Activated naive CD4-positive, alpha-beta T cell treated with anti-CD3 and anti-CD28 coated beads for 36 hours (primary cell): ENCODE measurements at places on chromosomes 2 and 18. TPM values are rescaled to one million over a fixed set of nuclear protein-coding genes. Genes with fewer than 3 reads are reported as not detected.

- H3K36me3 ChIP-seq, result no peaks in the 10 kb centered on the region
- no peaks in the 10 kb centered on the region for H3K27me3 ChIP-seq
- H3K4me1 ChIP-seq, result no peaks in the 10 kb centered on the region
- no peak for DNase-seq
- H3K4me3 ChIP-seq, result no peak overlapping the region
Measured at GRCh38 chr18:29418136-29418535, 1241.2 kb upstream of the CDH2 start.

- H3K27me3 ChIP-seq, result no peaks in the 10 kb centered on the region
- no peaks in the 10 kb centered on the region for H3K4me1 ChIP-seq
- no peak for DNase-seq
- no peak overlapping the region for H3K4me3 ChIP-seq
Measured at GRCh38 chr18:59606193-59607077, 90.8 kb downstream of the CCBE1 start.

GRCh38 chr2:45134726-45135125 is 125.5 kb upstream of the SIX2 start:
- DNase-seq, result no peak
- no peak overlapping the region for H3K27ac ChIP-seq
- peaks cover 15% of the 10 kb centered on the region for H3K27me3 ChIP-seq
- H3K4me1 ChIP-seq, result no peaks in the 10 kb centered on the region

DNA sequence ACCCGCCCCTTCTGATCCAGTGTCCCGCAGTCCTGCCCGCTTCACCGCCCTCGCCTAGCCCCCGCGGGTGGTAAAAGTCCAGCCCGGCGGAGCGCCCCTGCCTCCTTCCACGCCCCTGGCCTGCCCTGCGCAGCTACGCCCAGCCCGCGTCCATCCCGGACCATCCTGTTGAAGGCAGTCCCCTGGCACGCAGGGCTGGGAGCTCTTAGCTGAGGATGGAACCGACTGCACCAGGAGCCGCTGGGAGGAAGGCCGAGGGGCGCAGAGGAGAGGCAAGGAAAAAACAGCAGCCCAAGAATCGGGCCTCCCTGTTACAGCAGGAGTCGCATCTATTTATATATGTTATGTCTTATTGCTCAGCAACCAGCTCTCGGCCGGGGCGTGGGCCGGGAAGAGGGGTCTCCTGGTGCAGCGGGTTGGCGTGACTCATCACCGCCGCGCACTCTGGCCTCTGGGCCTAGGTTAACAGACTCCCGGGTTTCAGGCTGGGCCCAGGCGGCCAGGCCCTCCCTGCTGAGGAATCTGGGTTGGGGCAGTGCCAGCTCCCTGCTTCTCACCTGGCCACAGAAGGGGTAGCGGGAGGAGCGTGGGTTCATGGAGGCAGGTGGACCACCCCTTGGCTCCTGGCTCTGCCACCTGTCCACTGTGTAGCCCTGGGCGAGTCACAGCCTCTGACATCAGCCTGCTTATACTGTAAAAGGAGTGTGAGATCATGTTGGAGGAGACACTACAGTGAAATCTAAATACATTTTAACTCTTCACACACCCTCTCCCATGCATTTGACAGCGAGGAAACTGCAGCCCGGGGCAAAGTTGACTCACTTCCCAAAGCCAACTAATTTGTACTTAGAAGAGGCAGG is 13.4 kb upstream of the MAP3K2 start:
- H3K36me3 ChIP-seq, result no peaks in the 10 kb centered on the region
- H3K27ac ChIP-seq, result no peak overlapping the region
- no peak overlapping the region for H3K4me3 ChIP-seq
- peaks cover 9% of the 10 kb centered on the region for H3K4me1 ChIP-seq
- H3K27me3 ChIP-seq, result peaks cover 2% of the 10 kb centered on the region

The PXDN gene
- total RNA-seq, result not detected

The TRABD2A gene
- 40.4 TPM for total RNA-seq

DNA sequence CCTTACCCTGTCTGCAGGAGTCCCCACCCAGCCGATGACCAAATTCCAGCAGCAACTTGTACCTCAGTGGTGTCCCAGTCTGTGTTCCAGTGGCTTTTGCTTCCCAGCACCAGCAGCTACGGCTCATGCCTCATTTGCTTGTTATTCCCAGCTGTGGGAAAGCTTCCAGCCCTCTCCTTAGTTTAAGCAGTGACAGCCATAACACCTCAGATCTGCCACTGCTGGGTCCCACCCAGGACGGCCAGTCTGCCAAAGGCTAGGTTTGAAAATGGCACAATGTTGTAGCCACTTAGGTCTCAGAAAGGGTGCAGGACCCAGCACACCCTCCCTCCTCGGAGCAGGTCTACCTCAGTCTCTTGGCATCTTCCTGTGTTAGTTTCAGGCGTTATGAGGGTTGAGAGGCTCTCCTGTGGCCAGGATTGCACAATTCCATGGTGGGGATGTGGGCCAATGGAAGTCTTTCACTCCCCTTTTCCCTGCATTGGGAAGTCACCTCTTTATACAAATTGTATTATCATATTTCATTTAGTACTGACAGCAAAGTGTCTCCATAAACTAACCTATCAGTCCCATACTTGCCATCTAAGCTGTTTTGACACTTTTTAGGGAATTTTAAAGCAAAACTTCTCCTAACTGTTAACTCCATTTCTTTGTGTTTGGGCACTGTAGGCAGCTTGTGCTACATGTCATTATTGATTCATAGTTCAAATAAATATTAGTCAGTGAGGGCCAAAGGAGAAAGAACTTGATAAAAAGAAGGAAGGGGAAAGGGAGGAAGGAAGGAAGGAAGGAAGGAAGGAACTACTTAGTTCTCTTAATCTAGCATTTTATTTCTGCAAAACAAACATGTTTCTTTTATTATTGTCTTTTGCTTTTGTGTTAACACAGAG is 62.9 kb upstream of the FAM110C start:
- H3K27me3 ChIP-seq, result peaks cover 12% of the 10 kb centered on the region
- H3K27ac ChIP-seq, result no peak overlapping the region
- no peaks in the 10 kb centered on the region for H3K4me1 ChIP-seq
- no peak for DNase-seq
